ENCODE measurements at places on chromosomes 13 and 19.

DNA sequence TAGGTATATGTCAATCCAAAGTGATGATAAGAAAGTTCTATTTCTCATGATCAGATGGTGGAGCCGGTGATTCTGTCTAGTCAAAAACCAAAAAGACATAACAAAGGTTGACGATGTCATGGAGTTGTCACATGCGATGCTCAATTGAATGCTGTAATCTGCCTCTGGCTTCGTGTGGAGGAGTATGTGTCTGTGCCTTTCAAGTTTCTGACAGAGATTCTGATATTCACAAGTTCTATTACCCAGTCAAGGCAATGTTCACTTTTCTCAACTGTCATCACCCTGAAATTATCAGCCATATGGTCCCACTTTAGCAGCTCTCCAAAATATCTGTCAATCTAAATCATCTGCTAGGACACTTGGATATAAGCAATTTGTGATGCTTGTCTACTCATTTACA lies 367.6 kb upstream of the PRR20A start:
- DNase-seq: no peak

DNA sequence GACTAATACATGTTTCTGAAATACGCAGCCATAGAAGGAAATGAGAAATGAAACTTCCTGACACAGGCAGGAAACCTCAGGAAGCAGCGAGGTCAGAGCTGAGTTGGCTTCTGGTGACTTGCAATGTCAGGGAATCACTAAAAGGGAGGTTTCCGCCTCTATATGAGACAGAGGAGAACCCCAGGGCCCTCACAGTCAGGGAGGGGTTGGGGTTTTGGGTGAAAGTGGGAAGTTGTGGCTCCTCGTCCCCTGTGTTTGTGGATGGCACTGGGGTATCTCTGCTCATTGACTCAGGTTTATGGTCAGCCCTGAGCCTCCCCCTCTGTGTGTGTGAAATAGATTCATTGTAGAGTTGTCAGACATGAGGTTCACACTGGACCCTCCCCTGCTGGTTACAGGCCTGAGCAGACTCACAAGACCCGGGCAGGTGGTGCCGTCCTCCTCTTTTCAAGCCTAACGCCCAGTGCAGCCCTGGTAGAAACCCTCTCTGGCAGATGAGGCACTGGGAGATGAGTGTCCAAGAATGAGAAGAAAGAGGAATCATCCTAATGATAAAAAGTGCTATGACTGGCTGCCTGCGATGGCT lies 5.5 kb upstream of the LILRA6 start:
- no peak for DNase-seq

DNA sequence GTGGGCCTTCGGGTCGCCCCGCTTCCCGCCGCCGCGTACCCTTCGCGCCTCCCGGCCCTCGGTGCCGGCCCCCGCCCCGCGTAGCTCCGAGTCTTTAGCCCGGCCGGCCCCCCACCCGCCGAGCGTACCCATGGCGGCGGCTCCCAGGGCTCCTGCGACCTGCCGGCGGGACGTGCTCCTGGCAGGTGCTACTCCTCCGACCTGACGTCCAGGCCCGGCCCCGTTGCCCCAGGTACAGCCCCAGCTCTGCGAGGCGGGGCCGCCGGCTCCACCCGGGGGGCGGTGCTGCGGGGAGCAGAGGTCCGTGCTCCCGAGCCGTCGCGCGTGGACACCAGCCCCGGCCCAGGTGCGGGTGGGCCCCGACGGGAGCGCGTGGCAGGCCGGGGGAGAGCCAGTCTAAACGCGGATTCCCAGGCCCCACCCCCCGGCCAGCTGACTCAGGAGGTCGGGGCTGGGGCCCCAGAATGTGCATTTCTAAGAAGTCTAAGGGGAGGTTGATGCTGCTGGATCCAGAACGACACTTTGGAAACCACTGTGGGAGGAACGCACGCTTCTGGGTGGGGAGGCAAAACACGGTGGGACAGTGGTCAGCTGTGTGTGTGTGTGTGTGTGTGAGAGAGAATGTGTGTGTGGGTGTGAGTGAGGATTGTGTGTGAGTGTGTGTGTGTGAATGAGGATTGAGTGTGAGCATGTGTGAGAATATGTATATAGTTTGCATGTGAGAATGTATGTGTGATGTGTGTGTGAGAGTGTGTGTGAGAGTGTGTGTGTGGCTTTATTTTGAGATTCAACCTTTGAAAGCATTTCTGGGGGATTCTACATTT lies at the start of gene SLC15A1:
Gene SLC15A1 (minus strand): TSS at position 206 of the 824 bp plus-strand sequence. CDS start 74 bp downstream, at position 132.
- DNase-seq: no peak

GRCh38 chr13:90272356-90272755 lies 1075.1 kb upstream of the MIR17HG start:
- no peak for DNase-seq

DNA sequence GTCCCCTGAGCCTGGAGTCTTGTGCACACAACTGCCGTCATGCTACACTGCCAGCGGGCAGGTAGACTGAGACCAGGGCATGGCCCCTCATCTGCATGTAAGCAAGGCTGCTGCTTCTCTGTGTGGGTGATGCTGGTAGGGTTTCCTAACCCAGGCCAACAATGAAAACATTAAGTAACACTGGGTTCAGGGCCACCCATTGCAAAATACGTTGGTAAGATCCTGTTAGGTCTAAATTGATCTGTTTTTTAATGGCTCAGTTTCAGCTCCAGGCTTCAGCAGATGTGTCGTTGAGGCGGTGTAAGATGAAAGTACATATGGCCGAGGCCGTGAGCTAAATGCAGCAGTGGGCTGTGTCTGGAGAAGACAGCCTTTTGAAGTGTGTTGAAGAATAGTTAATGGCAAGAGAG lies 383.4 kb downstream of the IRS2 start:
- DNase-seq: no peak

- no peak for DNase-seq
These were observed 41.1 kb downstream of the SERP2 start for GRCh38 chr13:44414716-44415115.

DNA sequence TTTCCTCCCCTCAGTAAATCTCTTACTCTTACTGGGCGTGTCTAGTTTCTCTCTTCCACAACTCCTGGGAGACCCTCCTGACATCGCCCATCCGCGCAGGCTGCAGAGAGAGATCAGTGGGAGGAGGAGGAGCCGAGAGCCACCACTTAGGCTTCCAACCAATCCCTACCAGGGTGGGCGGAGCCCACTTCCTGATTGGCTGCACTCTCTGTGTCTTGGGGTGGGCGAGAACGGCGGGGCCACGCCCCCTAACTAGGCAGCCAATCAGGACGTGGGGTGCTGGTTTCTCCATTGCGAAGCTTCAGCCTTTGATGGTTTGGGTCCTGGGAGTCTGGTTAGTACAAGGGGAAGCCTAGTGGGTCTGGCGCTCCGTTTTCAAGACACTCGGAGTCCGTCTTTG lies at the start of gene PMIS2:
Gene PMIS2 (plus strand): TSS at position 326 of the 400 bp plus-strand sequence. CDS start 87 bp downstream, outside the sequence.
- DNase-seq: no peak

- DNase-seq: no peak
These were observed 40.2 kb upstream of the NPAS1 start for GRCh38 chr19:46979126-46980105.

GRCh38 chr13:48653472-48653939 lies at the start of gene CYSLTR2:
Gene CYSLTR2 (plus strand): TSS chr13:48653929. CDS start chr13:48706818, 52,889 bp downstream.
- DNase-seq: no peak

Data from stimulated activated CD8-positive, alpha-beta memory T cell treated with anti-CD3 and anti-CD28 coated beads, Interleukin-4, amount 100 ng/mL, for 1 hour (primary cell).